ENCODE measurements at places on chromosomes 1 and 21. TPM values are rescaled to one million over a fixed set of nuclear protein-coding genes. Genes with fewer than 3 reads are reported as not detected.

The FCGR2B gene
- not detected for total RNA-seq

The SYNJ1 gene
- 13.3 TPM for total RNA-seq

The CFAP126 gene
- 0.29 TPM for total RNA-seq

The RPE65 gene
- total RNA-seq: not detected

The RCOR3 gene
- 32.7 TPM for total RNA-seq

The EPHA10 gene
- 0.92 TPM for total RNA-seq

The TAS1R1 gene
- not detected for total RNA-seq

The PADI2 gene
- not detected for total RNA-seq

The MATN1 gene
- total RNA-seq: 0.34 TPM

The IFNLR1 gene
- total RNA-seq: 6.2 TPM

The UTS2 gene
- total RNA-seq: not detected

The MPZ gene
- 3.7 TPM for total RNA-seq

The ASCL5 gene
- total RNA-seq: not detected

The KIF21B gene
- 58.7 TPM for total RNA-seq

The EFNA1 gene
- total RNA-seq: not detected

The AKNAD1 gene
- not detected for total RNA-seq

The AIM2 gene
- 224 TPM for total RNA-seq

The KRTAP19-3 gene
- total RNA-seq: not detected

The CYB561D1 gene
- 8.7 TPM for total RNA-seq

The ARMH1 gene
- total RNA-seq: 134 TPM

The CA6 gene
- 0.26 TPM for total RNA-seq

The BMP8B gene
- 0.53 TPM for total RNA-seq

The PLPPR4 gene
- not detected for total RNA-seq

The S100A4 gene
- 382 TPM for total RNA-seq

The DAB1 gene
- 0.46 TPM for total RNA-seq

Measured in activated CD4-positive, alpha-beta memory T cell treated with anti-CD3 and anti-CD28 coated beads for 36 hours (primary cell).